ENCODE measurements at places on chromosomes 3 and 15. TPM values are rescaled to one million over a fixed set of nuclear protein-coding genes. Genes with fewer than 3 reads are reported as not detected.

GRCh38 chr3:149077628-149078027 lies 8.7 kb downstream of the HLTF start:
- DNase-seq = no peak

DNA sequence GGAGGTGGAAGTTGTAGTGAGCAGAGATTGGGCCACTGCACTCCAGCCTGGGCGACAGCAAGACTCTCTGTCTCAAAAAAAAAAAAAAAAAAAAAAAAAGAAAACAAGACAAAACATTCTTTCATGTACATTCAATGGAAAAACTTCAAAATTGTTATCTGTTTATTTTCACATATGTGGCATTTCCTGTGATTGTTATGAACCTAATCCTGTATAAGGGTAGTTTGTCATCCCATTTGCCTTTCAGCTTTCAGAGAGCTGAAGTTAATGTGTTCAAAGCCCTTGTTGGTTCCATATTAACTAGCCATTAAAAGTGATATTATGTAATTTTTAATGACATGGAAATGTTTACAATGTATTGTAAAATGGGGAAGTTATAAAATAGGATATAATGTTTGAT lies 17.3 kb upstream of the NCK1 start:
- no peak for DNase-seq

DNA sequence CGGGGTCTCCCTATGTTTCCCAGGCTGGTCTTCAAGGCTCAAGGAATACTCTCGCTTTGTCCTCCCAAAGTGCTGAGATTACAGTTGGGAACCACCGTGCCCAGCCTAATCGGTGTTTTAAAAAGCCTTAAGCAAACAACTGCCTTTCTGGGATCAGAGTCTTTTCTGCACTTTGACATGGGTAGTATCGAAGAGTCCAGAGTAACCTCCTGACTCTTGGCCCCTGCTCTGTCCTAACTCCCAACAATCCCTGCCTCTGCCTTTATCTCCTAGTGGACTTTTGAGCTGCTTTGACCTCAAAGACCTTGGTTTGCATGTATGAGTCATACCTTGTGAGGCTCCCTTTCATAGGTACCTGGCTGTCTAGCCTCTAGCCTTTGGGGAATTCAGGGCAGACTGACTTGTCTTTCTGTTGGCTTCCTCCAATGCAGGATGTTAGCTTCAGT lies 21.0 kb upstream of the HACD2 start:
- DNase-seq = no peak

DNA sequence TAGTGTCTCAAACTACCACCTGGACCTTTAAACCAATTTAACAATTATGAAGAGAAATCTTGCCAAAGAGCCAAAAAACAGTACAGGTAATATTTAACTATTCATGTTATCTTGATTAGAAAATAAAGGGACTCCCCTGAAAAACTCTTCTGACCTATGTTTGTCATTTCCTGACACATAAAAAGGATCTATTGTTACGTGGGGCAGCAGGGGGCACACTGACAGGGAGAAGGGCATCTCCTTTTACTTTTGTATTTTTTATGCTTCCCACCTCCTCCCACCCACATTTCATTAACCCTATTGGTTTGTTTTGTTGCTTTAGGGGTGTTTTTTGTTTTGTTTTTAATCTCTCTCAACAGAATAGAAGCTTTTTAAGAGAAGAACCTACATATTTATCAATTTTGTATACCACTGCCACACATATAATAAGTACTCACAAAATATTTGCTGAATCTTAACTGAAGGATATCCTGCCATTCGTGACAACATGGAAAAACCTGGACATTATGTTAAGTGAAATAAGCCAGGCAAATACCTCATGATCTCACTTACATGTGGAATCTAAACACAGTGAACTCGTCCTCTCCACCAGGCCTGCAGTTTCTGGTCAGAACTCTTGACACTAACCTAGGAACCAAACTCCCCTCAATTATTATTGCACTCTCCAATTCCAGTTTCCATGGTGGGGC lies 17.7 kb downstream of the STAG1 start:
- DNase-seq = no peak

GRCh38 chr3:133256787-133257483 lies 142.9 kb upstream of the BFSP2 start:
- DNase-seq = no peak

DNA sequence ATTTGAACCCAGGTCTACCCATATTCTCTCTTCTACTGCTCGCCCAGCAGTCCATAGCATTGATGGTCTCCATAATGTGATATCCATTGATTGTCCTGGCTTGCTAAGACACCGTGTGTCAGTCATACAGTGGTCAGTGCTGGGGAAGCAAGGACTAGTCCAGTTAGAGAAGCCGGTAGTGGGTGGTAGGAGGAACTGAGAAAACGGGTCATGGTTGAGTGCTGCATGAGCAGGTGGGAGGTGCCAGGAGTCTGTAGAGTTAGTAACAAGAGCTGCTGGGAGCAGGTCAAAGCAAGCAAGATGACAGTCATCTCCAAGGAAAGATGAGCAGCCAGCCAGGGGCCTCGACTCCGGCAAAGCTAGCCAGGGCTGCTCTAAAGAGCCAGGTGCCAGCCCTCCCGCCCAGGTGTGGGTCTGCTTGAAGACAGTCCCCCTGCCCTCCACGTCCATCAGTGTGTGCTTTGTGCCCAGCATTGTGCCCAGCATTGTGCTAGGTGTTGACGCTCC lies 29.5 kb upstream of the USP3 start:
- no peak for DNase-seq

DNA sequence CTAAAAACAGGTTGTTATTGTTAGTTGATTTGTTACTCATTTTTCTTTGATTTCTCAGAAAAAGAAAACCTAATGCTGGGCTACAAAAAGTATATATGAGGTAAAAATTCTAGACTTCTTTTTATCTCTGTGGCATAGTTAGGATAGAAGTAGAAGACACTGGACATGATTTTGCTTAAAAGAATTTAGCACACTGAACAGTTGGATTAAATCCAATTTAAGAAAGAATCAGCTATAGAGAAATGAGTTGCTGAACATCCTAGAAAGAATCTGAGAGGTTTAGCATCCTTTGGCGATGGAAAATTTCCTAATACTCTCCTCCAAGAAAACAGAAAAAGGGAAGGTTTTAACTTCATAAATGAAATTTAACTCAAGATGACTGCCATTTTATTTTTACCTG lies 259.7 kb downstream of the TBL1XR1 start:
- no peak for DNase-seq

GRCh38 chr15:46312133-46312740 lies 677.4 kb downstream of the SQOR start:
- DNase-seq = peak; percentile 83

DOCK3 gene
- total RNA-seq = 5.0 TPM

ABHD14A gene
- total RNA-seq = 12.3 TPM

CACNA1D gene
- 1.1 TPM for total RNA-seq

UCN2 gene
- total RNA-seq = 1.3 TPM

ZNF80 gene
- total RNA-seq = not detected
